ENCODE measurements at places on chromosomes 16 and 17.

- peak; percentile 1 for DNase-seq
Observed at GRCh38 chr16:53991754-53992378, 287.9 kb downstream of the FTO start.

DNA sequence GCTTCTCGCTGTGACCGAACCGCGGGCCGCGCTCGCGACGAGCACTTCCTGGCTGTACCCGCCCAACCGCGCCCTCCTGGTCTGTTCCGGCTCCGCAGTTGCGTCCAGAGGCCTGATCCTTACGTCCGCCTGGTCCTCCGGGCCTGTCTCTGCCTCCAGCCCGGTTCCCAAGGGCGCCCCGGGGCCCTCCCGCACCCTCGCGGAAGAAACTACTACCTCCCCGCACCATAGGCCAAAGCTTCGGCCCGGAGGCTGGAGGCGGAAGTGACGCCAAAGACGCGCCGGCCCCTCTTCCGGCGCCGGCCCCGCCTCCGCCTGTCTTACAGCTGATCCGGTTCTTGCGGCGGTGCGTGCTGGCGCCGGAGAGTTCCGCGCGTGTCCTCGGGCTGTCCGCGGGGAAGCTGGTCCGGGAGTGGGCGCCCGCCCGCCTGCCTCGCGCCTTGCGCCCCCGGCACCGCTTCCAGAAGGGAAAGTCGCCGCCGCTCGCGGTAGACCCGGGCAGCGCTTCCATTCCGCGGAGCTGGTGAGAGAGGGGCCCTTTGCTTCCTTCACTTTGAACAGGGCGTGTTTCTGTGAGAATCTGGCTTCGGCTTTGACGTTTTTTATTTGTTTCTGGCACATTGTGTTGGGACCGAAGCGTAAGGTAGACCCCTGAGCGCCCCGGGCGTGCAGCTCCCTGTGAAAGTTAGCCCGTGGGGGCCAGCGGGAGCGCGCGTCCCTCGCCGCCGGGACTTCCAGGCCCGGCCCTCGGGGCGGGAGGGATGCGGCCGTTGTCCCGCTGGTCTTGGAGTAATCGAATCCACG, at the start of gene ZNF778:
Gene ZNF778, plus strand, starts transcription at position 316 of the 804 bp plus-strand sequence. CDS start 3,425 bp downstream, outside the sequence.
- peak; percentile 24 for DNase-seq

DNA sequence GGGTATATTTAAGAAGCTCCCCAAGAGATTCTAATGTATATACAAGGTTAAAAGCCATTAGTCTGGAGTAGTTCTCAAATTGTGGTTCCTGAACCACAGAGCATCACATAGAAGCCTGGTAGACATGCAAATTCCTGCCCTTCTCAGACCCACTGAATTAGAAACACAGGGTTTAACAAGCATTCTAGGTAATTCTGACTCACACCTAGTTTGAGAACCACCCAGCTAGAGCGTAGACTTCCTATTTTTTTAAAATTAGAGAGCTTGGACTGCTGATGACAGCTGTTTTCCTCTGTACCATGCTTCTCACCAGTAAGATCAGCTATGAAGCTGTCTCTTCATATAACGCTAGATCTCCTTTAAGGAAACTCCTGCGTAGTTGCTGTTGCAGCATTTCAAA, 50.6 kb downstream of the HS3ST3B1 start:
- no peak for DNase-seq

DNA sequence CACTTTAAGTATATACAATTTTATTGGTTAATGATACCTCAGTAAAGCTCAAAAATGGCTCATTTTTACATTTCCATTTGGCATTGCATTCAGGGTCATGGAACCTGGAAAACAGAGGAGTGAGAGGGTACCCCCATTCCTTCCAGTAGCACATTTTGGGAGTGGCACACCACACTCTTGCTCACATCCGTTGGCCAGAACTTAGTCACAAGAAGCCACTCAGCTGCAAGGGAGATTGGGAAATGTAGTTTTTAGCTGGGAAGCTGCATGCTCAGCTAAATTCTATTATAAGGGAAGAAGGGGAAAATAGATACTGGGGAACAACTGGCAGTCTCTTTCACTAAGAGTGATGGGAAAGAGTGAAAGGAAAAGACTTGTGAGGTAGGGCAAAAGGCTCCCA, 102.5 kb upstream of the TMEM97 start:
- no peak for DNase-seq

DNA sequence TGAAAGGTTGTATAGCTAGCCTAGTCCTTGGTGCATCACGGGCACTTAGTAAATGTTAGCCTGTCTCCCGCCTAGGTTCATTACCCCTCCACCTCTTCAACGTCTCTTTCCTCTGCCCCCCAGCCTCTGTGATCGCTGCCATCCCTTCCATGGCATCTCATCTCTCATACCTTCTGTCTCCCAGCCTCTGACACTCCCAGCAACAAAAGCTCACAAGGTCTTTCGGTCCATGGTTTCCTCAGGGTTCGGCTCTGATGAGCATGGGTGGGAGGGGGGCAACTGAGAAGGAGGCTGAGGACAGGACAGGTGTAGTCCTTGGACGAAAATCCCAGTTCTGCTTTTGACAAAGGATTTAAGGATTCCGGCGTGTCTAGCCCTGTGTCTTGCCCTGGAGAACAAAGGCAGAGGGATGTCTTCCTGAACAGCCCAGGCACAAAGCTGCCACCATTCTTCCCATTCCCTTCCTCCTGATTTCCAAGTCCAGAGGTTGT, 16.7 kb downstream of the CCR7 start:
- DNase-seq = no peak

GRCh38 chr16:77250400-77250799, 51.2 kb downstream of the SYCE1L start:
- no peak for DNase-seq

- DNase-seq = no peak
Observed at GRCh38 chr17:45861165-45861564, 16.5 kb downstream of the SPPL2C start.

GRCh38 chr16:27235938-27236245, 32.6 kb downstream of the KDM8 start:
- DNase-seq = no peak

- DNase-seq = no peak
Observed at GRCh38 chr17:29705386-29705785, 82.7 kb upstream of the CORO6 start.

DNA sequence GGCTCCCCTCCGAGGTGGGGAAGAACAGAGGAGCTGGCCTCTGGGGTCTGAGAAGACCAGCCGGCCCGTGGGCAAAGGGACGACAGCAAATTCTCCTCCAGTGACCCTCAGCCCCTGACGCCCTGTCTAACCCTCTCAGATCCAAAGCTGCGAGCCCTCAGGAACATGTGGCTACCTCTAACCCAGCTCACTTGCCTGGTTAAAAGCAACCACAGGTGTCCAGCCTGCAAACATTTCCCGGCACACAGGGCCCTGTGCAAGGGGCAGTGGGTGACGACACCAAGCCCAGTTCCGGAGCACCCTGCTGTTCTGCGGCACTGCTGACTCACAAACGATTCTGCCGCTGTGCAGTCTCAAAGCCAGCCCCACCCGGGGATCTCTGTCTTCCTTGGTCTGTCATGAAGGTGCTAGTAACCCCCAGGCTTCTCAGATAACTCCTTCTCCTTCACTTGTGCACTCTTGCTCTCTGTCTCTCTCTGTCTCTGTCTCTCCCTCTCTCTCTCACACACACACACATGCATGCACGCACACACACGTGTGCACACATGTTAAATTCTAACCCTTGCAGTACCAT, 23.0 kb downstream of the WNT3 start:
- DNase-seq = no peak

GRCh38 chr17:56595108-56595418, 1.6 kb downstream of the NOG start:
- DNase-seq = no peak

DNA sequence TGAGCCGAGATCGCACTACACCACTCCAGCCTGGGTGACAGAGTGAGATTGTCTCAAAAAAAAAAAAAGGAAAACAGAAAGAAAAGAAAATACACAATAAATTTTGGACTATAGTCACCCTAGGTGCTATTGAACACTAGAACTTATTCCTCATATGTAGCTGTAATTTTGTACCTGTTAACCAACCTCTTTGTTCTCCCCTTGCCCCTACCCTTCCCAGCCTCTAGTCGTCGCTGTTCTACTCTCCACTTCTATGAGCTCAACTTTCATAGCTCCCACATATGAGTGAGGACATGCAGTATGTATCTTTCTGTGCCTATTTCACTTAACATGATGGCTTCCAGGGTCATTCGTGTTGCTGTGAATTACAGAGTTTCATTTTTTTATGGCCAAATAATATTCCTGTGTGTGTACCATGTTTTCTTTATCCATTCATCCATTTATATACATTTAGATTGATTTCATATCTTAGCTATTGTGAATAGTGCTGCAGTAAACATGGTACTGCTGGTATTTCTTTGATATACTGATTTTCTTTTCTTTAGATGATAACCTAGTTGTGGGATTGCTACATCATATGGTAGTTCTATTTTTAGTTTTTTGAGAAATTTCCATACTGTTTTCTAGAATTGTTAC, 28.3 kb downstream of the VPS35L start:
- no peak for DNase-seq

DNA sequence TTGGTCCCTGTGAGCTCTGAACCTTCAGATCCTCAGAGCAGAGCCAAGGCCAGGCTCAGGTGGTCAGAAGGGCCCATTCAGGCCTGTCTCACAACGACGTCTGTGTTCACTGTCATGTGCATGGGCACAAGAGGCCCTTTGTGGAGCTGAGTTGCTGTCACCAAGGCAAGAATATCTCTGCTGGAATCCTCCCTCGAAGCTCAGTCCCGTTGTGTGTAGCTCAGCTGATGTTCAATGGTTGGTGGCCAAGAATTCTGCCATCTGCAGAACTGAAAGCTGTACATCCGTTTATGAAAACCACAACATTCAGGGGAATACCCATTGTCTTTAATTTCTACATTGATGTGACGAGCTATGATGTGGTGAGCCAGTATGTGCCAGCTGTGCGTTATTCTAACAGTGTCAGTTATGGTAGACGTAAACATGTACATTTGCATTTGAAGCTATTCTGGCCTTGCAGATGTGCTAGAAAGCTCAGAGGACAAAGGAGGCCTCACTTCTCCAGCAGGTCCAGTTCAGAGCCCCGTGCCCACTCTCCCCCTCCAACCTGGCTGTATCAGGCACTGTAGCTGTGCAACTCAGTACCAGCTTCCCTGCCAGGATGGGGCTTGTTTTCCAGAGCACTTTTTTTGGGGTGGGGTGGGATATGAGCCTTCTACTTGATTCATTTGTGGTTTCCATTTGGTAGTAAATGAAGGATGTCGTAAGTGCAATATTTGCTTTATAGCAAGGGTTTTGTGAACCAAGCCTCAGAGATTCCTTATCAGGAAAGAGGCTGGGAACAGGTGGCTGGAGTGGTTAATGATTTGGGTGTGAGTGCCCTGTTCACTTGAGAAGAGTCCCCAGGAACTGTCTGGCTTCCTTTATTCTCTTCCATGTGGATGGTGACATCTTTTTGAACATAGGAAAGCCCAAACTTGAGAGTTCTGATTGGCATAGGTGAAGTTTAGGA, 56.1 kb downstream of the B9D1 start:
- no peak for DNase-seq

- DNase-seq = no peak
Observed at GRCh38 chr17:41536741-41537613, 8.9 kb upstream of the KRT19 start.

DNA sequence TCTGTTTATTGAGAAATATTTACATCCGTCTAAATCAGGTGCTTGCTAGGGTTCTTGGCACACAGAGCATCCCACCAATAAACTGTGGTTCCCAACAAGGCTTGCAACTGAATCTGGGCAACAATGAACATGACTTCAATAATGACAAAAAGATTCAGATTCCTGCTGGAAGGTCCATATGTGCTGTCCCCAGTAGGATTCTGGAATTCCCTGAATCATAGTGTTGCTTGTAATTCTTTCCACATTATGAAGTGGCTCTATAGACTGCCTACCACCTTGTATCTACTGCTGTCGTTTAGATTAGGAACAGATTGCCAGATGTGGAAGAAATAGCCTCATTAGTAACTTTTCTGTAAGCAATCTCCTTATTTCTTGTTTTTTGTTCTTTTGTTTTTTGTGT, 265.9 kb downstream of the WWOX start:
- no peak for DNase-seq

DNA sequence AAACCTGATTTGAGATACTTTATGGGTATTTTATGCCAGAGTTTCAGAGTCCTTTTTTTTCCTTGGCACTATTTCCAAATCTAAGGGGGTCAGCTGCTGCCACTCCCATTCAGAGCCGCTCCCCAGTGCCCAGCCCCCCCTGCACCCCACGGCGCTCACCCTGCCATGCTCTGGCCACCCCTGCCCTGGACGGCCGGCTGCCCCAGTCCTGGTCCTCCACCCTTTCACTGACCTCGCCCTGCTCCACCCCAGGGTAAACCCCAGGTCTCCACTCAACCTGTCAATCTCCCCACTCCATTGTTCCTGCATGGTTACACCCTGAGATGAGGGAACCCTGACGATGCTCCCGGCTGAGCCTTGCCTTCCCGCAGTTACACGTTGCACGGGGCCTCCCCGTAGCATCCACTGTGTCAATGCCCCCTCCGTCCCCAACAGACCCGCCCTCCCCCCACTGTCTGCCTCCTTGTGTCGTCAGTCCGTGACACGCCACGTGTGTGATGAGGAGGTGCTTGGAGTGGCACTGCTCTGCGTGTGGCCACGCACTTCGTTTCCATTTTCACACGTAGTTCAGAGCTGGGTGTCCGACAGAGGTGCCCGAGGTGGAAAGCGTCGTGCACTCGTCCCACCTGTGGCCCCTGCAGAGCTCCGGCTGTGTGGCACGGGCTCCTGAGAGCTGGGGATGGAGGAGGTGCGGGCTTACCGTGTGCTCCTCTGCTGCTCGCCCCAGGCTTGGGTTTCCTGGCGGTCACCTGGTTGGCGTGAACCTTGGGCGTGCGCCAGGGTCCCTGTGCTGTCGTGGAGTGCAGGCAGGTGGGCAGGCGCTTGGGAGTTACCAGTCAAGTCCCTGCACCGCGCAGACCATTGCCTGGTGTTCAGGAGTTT, 116.5 kb downstream of the BANP start:
- DNase-seq = no peak

GRCh38 chr16:12874186-12874585, 27.2 kb upstream of the SHISA9 start:
- DNase-seq = no peak

DNA sequence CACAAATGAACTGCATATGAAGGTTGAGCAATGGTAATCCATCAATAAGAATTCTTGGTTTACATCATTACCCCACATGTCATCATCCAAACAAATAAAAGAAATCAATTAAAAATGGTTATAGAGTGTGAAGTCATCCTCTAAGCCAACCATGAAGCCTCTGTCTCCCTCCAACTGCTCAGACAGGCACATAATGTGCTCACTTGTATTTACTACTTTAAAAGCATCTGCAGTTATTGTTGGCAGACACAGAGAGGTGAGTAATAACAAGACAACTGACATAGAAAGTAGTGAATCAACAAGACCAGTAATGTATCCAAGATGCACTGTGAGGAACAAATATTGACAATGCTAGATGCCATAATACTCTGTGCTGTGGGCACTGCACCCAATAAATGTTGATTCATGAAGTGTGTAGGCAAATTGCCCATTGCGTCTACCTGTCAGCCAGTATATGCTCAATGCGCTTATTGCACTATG, 20.0 kb downstream of the ADAMTS18 start:
- DNase-seq = no peak
